NCI-H1048 (cell line): ENCODE measurements at places on chromosomes 1 and 21.

GRCh38 chr1:232982238-232982944, 32.0 kb downstream of the NTPCR start:
- DNase-seq: no peak

GRCh38 chr1:192628396-192629057, 7.4 kb upstream of the RGS13 start:
- DNase-seq: no peak

- no peak for DNase-seq
These were observed 1.4 kb downstream of the TSSK3 start for GRCh38 chr1:32363713-32364112.

- DNase-seq: no peak
These were observed 305.1 kb downstream of the LTN1 start for GRCh38 chr21:28687586-28687985.

DNA sequence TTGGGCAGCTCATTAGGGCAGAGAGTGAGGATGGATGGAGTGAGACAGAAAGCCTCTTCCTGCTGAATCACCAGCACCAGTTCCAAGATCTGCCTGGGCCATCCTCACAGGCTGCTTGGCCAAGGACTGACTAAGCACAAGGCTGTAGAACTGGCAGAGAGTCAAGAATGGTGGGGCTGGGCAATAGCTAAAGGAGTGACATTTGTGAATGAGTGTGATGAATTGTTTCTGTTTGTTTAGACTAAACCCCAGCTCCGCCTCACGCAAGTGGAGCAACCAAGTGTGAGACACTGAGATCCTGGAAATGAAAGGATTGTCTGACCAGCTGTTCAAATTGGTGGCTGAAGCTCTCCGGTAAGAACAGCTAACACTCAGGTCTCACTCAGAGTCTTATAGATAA, 38.6 kb downstream of the BRINP2 start:
- DNase-seq: no peak

GRCh38 chr1:79929356-79929755, 922.8 kb upstream of the ADGRL4 start:
- DNase-seq: no peak

- DNase-seq: no peak
These were observed 103.3 kb downstream of the GDAP2 start for GRCh38 chr1:117826119-117826518.

- DNase-seq: no peak
These were observed 30.2 kb upstream of the DISC1 start for GRCh38 chr1:231596337-231596791.

DNA sequence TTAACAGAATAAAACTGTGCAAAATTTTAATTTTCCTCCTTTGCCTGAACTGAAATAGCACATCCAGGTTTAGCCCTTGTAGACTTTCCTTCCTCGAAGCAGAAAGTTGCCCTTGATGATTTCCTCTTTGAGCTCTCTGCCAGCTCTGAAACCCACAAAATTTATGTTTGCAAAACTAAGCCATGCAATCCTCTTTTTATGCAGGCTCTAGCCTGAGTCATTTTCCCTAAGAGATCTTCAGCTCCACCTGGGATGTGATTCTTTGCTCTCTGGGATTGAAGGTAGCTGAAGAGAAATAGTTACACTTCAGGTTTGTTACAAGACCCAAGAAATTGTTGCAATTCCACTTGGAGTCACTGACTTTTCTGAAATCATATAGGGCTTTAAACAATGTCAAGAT, 1.4 kb upstream of the F3 start:
- no peak for DNase-seq

DNA sequence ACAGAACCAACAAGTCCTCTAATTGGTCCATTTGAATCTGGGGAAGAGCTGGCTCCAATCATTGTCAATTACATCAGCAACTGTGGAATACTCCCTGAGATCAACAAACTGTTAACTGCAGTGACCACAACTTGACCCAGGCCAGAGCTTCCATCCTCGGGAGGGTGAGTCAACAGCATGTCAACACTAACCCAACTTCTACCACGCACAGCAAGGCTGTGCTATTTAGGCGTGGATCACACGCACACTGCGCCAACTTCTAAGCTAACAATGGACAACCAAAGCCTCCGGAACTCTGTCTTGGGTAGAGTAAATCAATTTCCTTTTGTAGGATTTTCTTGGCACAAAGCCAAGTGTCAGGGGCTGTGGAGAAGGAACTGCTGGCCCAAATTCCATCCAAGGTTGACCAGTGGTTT, 30.4 kb downstream of the APP start:
- no peak for DNase-seq

- no peak for DNase-seq
These were observed 16.7 kb upstream of the TUT4 start for GRCh38 chr1:52569449-52570210.

DNA sequence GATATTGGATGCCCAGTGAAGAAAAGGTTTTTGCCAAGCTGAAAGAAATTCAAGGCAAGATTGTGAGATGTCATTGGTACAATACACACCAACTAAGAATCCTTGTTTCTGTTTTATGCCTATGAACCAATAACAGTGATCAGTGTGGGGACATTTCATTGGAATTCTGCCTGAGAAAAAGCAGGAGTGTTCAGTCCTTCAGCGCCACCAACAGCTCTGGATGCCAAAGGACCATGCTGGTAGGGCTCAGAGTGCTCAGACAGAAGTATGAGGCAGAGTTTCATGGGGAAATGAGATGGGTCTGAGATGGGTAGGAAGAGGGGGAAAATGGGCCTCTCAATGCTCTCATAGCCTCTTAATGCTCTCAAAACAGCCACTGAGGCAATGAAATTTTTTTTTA, 56.5 kb downstream of the GABPA start:
- no peak for DNase-seq

GRCh38 chr1:118988186-118989005, at the start of gene TBX15:
TBX15 (minus strand) TSS chr1:118988343; CDS start chr1:118987795, 548 bp downstream.
- no peak for DNase-seq
